ENCODE measurements at places on chromosomes 6 and 20. TPM values are rescaled to one million over a fixed set of nuclear protein-coding genes. Genes with fewer than 3 reads are reported as not detected.

DNA sequence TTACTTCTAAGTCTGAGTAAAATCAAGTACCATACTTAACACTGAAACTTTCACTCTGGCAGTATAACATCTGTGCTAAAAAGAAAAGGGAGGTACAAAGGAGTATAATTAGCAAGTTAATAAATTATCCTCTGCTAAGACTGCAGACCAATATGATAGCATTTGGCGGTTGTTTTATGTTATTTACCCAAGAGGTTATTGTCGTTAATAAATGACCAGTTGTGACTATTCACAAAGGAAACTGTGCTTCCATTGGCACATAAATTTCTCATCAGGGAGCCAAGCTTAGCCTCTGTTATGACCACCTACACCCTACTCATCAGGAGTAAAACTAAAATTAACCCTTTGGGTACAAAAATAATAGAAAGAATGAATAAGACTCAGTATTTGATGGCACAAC is 86.5 kb downstream of the CRYBG1 start:
- DNase-seq: no peak

GRCh38 chr20:18514127-18514526 is 6.4 kb downstream of the SEC23B start:
- no peak for DNase-seq

DNA sequence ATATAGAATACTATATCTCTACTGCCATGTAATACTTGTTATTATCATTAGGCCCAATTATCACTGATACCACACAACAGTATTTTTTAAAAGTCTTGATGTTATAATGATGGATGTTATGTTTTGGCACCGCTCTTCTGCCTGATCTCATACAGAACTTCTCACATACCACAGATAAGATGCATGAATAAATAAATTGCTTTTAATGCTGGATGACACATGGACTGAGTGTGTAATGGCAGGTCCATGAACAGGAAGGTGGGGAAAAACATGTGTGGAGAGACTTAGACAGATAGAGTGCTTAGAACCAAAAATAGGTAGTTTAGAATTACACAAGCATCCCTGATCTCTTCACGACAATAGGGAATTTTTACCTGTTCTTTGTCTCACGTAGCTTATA is 258.4 kb upstream of the MARCKS start:
- no peak for DNase-seq

PCMT1 gene
- 78.6 TPM for total RNA-seq

SFTA2 gene
- total RNA-seq: 15.2 TPM

RAET1G gene
- total RNA-seq: 0.89 TPM

LY6G6D gene
- total RNA-seq: not detected
